ENCODE measurements at places on chromosomes 13 and 19. TPM values are rescaled to one million over a fixed set of nuclear protein-coding genes. Genes with fewer than 3 reads are reported as not detected.

The CEACAM20 gene
- not detected for total RNA-seq

The ZNF260 gene
- 12.0 TPM for total RNA-seq

The ATP4B gene
- not detected for total RNA-seq

The PEG3 gene
- total RNA-seq: under 0.01 TPM

The CEACAM3 gene
- total RNA-seq: not detected

The PRRG2 gene
- 0.98 TPM for total RNA-seq

The ZNF723 gene
- not detected for total RNA-seq

The ZNF607 gene
- total RNA-seq: 2.8 TPM

DNA sequence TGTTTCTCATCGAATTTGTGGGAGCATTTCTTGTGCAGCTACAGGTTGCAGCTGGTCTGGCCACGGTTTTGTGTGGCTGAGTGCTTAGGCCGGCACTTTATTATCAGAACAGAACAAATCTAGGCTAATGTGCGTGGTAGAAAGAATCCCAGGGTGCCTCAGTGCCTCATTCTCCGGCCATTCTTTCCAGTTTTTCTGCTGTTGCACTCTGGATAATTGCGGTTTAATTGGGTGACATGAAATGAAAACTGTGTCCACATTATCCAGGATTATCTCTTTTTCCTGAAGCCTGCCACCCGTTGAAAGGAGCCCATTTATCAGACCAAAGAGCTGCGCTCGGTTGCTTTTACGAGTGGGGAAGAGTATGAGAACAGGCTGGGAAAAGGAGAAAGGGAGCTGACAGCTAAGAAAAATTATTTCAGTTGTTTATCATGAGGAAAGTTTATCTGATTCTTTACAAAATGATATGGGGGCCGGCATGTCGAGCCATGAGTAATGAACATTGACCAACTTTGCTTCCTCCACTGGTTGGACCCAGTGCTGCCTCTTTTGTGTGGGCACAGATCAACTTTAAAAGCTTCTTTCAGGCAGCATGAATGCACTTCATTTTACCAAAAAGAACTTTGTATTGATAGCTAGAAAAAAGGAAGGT lies 117.0 kb upstream of the SOX21 start:
- peak; percentile 14 for DNase-seq

- peak; percentile 44 for DNase-seq
These were observed 54.9 kb downstream of the COLGALT1 start for GRCh38 chr19:17610384-17610783.

- no peak for DNase-seq
These were observed 217.6 kb downstream of the PCCA start for GRCh38 chr13:100306434-100306999.

GRCh38 chr13:85241060-85241459 lies 558.2 kb downstream of the SLITRK6 start:
- DNase-seq: no peak

GRCh38 chr13:45496942-45497341 lies 32.2 kb downstream of the COG3 start:
- DNase-seq: no peak

- no peak for DNase-seq
These were observed 14.7 kb downstream of the CDX2 start for GRCh38 chr13:27954406-27954851.

- no peak for DNase-seq
These were observed 40.6 kb downstream of the SHISA2 start for GRCh38 chr13:26011208-26011573.

GRCh38 chr13:96481482-96481881 lies 391.6 kb downstream of the HS6ST3 start:
- no peak for DNase-seq

GRCh38 chr13:22925881-22926747 lies 254.7 kb upstream of the SGCG start:
- no peak for DNase-seq

- DNase-seq: no peak
These were observed 16.4 kb upstream of the PRR19 start for GRCh38 chr19:42285541-42285941.

GRCh38 chr13:31207661-31208552 lies 8.1 kb downstream of the B3GLCT start:
- no peak for DNase-seq

- DNase-seq: no peak
These were observed 342.5 kb downstream of the SPRY2 start for GRCh38 chr13:79998381-79998880.

GRCh38 chr13:73733706-73734105 lies 400.5 kb downstream of the KLF12 start:
- DNase-seq: no peak

DNA sequence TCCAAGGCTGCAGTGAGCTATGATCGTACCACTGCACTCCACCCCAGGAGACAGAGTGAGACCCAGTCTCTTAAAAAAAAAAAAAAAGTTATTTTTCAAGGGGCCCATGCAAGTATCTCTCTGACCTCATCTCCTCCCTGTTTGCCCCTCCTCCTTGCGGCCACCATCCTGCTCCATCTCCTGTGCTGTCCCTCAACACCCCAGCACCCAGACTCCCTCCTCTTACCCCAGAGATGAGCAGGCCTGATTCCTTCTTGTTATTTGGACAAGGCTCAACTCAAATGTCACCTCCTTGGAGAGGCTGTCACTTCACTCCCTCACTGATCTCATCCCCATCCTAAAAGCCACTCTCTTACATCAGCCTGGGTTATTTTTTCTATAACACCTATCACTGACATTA lies 4.4 kb downstream of the RYR1 start:
- no peak for DNase-seq

DNA sequence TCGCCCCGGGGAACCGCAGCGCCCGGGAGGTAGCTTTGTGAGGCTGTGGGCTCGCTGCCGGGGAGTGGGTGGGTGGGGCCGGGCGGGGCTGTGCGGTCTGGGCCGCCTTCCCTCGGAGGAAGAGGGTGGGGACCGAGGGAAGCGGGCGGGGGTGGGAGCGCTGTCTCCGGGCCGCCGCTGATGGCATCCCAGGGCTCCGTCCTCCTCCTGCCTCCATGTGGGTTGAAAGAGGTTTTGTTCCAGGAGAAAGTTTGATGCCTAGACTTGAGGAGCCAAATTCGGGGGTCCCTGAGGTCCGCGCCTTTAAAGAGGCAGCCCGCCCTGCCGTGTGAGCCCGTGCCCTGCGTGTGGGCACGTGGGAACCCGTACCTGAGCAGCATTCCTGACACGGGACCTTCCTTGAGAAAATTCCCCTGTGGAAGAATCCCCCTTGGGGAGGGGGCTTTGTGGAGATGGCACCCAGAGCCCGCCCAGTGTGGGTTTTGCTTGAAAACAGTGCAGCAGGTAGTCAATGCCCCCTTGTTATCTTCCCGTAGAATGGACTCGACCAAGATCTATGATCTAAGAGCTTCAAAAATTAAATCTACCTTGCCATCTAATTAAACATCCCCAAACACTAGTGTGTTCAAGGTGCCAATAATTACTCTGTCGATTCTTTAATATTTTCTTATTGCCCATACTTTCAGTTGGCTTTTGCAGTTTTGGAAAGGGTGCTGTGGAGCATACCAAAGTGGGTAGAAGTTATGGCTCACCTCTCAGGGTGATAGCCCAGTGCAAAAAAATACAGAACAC lies 107.8 kb downstream of the RXFP2 start:
- no peak for DNase-seq

GRCh38 chr19:46211201-46211881 lies 18.2 kb upstream of the IGFL1 start:
- peak; percentile 20 for DNase-seq

- peak; percentile 38 for DNase-seq
These were observed 5.0 kb upstream of the PTGER1 start for GRCh38 chr19:14479975-14480699.

- no peak for DNase-seq
These were observed 159.3 kb downstream of the UGGT2 start for GRCh38 chr13:95893861-95894260.

DNA sequence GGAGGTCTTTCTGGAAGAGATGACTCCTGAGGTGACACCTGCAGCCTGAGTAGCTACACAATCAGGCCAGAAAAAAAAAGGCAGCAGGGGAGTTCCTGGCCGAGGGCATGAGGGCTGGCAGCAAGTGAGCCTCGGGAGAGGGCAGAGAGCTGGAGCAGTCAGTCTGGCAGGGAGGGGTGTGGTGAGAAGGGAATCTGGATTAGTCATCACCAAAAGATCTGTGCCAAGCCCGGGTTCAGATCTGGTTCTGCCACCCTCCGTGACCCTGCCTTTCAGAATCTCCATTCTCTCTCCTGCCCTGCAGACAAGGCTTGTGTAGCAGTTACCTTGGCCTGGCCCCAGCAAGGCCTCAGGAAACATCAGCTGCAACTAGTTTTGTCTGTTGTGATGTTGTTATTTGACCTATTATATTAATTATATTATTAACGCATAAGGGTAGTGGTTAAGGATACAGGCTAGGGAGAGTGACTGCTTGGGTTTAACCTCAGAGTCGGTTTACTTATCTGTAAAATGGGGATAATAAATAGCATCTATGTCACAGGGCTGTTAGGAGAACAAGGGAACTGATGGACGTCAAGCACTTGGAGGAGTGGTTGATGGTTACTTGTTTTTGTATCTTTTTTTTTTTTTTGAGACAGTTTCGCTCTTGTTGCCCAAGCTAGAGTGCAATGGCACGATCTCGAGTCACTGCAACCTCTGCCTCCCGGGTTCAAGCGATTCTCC lies 2.7 kb upstream of the CAPNS1 start:
- DNase-seq: no peak

- no peak for DNase-seq
These were observed 3.1 kb downstream of the XRCC1 start for GRCh38 chr19:43572171-43572588.

DNA sequence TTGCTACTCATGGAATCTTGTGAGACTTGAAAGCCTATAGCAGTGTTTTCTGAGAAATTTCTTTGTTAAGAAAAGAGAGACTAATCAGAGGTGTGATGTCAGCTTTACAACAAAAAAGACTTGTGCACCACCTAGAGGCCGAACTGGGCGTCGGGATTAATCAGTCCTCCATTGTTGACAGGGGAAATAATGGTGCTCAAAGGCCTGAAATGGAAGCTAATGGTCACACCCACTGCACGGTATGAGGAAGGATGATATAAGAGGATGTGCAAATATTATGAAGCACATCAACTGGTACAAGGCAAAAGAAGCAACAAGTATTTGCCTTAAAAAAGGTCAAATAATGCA lies 480.2 kb upstream of the MIR17HG start:
- peak; percentile 84 for DNase-seq

DNA sequence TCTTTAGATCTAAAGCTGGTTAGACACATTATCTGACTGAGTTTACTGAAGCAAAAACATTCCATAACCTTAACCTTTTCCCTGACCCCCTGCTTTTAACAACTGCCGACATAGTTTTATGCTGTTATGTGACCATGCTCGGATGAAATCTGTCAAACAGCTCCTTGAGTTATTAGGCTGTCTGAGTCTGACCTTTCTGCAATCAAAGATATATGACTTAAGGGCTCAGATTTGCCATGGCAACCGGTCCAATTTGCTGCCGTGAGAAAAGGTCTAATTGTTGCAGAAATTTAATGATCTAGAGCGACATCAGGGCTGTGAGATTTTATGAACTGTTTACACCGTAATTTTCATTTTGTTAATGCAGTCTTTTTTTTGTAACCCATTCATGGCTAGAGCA lies 61.8 kb downstream of the URI1 start:
- no peak for DNase-seq
